Stimulated activated CD8-positive, alpha-beta memory T cell treated with anti-CD3 and anti-CD28 coated beads, Interleukin-15, amount 100 ng/mL, for 1 hour (primary cell): ENCODE measurements at places on chromosomes 6 and 20.
A peak's percentile ranks its signal among the peaks of the same experiment; 100 is the strongest.

DNA sequence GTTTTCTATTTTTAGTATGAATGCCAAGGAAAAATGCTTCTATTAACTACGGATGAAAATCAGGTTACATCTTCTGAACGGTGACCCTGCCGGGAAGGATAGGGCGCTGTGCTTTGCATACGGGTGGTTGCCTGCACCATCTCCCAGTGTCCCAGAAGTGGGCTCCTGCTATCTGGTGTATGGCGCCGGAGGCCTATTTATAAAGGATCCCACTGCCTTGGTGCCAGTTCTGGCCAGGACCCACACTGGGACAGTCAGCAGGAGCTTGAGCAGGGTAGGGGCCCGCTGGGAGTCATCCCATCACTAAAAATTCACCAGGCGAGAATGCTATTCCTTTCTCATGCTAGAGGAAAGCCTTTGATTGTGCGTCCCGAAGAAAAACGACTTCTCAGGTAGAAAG, 22.9 kb downstream of the TMEM242 start:
- DNase-seq, result no peak

GRCh38 chr20:20549704-20550103, 162.7 kb downstream of the RALGAPA2 start:
- no peak for DNase-seq

- DNase-seq, result no peak
Observed at GRCh38 chr20:60581606-60582115, 623.4 kb downstream of the CDH26 start.

- no peak for DNase-seq
Observed at GRCh38 chr6:22361576-22361975, 64.7 kb upstream of the PRL start.

GRCh38 chr20:63301671-63302070, 8.7 kb downstream of the COL20A1 start:
- no peak for DNase-seq

DNA sequence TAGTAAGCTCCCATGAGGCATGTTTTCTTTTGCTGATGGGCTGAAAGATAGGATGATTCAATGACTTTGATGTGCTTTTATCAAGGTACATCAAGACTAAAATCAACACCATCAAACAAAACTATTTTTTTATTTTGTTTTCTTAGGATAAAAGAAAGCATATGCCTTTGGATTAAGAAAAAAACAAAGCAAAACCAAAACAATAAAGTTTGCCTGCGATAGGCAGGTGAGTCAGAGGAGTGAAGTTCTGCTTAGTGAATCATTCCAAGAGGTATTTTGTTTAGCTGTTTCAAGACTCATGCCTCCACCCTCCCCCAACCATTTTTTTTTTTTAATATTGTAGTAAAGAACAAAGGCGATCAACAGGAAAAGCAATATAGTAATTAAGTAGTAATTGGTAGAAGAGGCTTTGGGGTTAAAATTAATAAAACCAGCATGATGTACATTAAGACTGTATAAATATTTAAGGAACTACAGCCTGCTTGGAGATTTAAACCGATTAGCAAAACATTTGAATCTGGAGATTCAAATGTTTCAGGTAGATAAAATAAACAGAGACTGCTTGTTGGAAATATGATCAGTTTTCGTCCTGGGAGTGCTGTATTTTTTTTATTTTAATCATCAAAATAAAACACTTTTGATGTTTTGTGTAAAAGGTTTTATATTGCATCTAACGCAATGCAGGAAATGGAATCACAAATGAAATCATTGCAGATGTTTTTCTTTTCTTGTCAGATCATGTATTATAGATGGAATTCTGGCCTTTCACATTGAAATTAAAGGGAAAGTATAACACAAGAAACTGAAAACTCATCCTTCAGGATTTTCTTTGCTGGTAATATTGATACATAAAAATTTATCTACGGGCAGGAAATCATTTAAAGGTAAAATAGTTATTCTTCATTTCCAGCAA, 482.3 kb upstream of the MANEA start:
- no peak for DNase-seq

- DNase-seq, result peak; percentile 3
Observed at GRCh38 chr6:70651326-70651905, 16.3 kb upstream of the SMAP1 start.

- peak; percentile 39 for DNase-seq
Observed at GRCh38 chr20:62804627-62805154, at the start of gene OGFR. OGFR (plus strand) TSS chr20:62804835; CDS start chr20:62804860, 25 bp downstream.

DNA sequence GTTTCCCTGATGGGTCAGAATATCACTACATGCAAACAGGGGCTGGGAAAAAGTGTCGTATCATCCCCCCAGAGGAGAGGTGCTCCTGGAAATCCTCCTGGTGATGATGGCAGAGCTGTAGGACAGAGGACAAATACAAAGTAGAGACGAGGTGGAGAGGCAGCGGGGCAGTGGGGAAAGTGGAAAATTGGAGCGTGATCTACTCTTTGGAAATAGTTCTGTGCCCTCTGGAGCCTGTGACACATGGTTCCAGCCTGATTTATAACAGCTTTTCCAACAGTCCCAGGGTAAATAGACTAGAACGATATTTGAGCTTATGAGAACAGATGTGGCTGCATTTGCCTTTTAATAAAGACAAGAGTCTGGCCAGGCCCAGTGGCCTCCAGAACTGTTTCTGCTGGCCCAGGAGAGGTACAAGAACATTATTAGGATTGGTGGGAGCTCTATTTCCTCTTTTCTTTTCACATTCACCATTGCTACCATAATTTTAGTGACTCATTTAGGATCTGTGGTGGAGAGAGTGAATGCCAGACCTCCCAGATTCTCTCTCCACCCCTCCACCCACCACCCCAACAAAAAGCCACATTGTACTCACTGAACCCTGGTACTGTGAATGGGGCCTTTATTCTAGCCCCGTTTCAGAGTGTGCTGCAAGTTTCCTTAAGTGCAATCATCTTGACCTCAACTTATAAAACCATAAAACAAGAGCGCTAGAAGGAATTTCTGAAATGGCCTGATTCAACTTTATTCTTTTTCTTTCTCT, 78.3 kb downstream of the BTBD3 start:
- no peak for DNase-seq

DNA sequence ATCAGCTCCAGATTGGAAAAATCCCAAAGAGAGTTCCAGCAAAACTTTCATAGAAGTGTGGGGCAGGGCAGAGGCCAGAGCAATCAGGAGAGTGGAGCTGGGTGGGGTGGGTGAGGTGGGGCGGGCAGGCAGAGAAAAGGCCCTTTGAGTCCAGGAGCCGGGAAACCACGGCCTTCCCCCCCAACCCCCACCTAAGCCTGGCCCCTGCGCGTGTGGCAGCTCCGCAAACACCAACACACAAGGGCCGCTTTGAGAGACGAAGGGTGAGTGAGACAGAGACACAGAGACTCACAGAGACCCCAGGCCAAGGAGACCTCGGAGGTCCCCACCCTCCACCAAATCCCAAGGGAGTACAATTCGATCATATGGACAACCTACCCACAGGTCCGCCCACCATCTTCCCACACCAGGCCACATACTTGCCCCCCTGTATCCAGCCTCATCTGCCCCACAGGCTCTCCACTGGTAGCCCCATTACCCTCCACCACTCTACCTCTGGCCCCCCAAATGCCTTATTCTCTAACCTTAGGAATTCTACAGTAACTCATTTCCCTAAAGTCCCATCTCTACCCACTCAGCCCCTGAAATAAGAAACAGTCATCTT, 1.7 kb downstream of the COL11A2 start:
- DNase-seq, result no peak

GRCh38 chr6:39347906-39348585, 25.5 kb upstream of the KCNK16 start:
- peak; percentile 31 for DNase-seq

DNA sequence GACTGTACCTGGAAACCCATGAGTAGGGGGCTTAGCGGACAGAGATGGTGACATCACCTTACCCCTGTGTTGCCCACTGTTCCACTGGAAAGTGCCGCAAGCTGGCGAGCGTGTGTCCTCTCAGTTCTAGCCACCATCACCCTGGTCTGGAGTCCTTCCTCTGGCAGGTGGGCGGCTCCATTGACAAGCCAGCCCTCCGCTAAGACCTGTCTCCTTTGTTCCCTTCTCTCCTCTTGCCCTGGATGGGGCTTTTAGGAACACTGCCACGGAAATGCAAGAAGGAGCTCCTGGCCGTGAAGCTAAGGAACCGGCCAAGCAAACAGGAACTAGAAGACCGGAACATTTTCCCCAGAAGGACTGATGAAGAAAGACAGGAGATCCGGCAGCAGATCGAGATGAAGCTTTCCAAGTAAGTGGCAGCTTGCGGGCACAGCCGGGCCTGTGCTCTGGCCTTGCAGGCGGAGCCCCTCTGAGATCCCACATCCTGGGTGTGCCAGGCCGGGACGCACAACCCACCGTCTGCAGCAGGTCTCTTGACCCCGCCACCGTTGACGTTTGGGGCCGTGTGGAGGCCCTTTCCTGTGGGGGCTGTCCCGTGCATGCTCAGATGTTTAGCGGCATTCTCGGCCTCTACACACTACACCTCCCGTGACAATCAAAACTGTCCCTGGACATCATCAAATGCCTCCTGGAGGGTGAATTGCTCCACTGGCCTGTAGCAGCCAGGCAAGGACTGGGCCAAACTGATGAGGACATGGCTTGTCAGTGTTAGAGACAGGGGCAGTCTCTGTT, 127.5 kb downstream of the SYCP2 start:
- DNase-seq, result no peak

GRCh38 chr20:5914859-5915258, 35.5 kb downstream of the TRMT6 start:
- DNase-seq, result no peak

DNA sequence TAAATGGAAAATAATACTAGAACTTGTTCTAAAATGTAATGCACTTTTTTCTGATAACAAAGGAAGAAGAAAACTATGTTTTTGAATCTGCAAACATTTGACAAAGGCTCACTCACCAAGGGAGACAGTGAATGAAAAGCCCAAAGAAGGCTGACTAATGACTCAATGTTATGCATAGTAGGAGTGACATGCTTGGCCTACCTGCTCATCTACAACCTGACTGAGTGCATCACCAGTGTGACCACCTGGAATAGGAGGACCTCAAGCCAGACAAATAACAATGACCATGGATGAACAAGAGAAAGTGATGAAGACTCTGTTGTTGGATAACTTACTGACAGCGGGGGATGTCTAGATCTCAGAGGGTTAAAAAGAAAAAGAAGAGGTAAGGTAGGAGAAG, 157.2 kb downstream of the SIM1 start:
- no peak for DNase-seq

DNA sequence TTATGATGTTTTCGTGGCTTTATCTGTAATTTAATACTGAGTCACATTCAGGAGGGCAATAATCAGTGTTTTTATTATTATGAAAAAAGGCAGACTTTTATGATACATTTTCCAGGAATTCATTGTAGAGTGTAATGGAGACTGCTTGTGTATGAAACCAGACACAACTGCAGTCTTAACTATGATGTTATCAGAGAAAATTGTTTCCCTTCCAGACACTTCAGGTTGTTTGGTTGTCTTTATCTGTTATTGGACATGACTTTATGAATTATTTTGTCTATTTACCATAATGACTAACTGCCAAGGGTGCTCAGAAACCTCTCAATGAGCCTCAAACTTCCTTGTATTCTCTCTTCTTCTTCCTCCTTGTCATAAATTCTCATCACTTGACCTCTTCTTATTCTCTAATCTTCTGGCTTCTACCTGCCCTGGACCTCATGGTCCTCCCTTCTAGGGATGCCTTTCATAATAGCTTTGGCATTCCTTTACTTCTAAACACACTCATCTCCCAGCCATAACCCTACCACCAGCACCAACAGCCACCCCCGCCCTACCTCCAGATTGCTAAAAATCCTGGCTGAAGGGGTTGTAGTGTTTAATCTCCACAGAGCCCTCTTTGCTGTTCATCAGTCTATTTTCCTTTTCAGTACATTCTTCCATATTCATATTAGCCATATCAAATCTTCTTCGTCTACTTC, 492.5 kb downstream of the CDKAL1 start:
- DNase-seq, result no peak

DNA sequence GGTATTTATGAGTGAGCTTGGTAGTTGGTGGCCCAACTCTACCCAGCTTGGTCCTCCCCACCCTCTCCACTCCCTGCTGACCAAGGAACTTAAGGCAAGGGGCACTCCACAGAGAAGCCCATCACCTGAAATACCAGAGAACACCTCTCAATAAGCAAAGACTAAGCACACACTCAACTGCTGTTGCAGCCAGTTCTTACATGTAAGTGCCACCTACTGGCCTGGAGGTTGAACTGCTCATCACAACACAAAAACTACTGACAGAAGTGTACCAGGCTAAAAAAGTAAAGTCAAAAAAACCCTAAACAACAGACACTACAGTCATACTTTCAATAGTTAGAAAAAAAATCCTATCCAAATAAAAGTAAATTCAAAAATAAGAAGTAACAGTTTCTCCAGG, 146.2 kb downstream of the FAM83B start:
- no peak for DNase-seq

- no peak for DNase-seq
Observed at GRCh38 chr6:13362412-13362811, 34.1 kb upstream of the TBC1D7 start.

- DNase-seq, result no peak
Observed at GRCh38 chr6:62037445-62037844, 248.6 kb downstream of the KHDRBS2 start.

DNA sequence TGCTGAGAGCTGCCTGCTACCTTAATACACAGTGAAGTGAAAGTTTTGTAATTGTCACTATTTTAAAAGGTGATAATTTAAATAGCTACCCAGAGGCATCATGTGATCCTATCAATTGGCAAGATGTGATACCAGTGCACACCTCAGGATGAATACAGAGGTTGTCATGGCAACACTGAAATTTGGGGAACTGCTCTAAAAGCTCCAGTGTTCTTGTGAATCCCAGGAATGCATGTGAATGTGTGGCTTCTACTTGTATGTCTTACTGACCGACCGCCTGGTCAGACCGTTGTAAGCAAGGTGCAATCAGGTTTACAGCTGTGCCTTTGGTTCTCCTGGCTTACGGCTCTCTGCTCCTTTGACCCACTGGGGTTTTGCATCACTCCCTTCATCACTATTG, 146.3 kb upstream of the GJE1 start:
- no peak for DNase-seq

DNA sequence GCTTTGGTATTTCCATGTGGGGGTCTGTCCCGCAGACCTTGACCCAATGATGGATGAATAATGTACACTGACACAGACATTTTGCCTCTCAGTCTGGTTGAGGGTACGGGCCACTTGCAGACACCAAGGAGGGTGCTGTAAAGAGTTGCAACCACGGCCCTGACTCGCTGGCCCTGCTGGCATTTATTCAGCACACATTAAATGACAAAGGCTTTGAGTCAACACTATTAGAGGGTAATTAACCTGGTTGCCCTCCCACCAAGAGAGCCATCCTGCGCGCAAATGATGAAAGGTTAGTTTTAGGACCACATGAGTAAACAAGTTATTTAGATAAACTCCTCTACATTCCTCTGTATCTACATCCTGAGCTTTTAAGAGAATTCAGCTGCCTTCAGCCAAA, 308.9 kb upstream of the MMS22L start:
- DNase-seq, result no peak

GRCh38 chr6:150142097-150142669, 661 bp upstream of the PPP1R14C start:
- DNase-seq, result no peak

- no peak for DNase-seq
Observed at GRCh38 chr6:73028893-73029450, 196.3 kb downstream of the KHDC1L start.
